Activated CD4-positive, alpha-beta T cell treated with anti-CD3 and anti-CD28 coated beads, Interleukin-2, amount 50 U/mL, for 24 hours (primary cell): ENCODE measurements at places on chromosomes 5 and 9.

GRCh38 chr5:135319928-135320606 is 79.0 kb downstream of the MACROH2A1 start:
- no peak for DNase-seq

GRCh38 chr5:14696057-14696456 is 31.5 kb downstream of the OTULIN start:
- no peak for DNase-seq

DNA sequence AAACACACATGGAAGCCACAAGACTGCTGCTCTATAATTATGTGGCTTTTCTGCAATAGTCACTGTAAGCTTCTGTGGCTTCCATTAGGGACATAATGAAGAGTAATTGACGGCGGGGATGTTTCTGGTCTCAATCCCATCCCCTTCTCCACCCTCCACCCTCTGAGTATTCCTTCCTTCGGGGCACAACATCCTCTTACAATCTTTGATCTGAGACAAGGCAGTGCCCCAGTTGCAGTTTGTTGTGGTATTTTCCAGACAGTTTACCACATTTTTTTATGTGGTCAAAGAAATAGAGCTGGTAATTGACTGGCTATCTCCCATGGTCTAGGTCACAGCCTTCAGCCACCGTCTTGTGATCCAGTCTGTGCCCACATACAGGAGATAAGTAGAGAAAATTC is 277.7 kb downstream of the NR2F1-AS1 start:
- no peak for DNase-seq

DNA sequence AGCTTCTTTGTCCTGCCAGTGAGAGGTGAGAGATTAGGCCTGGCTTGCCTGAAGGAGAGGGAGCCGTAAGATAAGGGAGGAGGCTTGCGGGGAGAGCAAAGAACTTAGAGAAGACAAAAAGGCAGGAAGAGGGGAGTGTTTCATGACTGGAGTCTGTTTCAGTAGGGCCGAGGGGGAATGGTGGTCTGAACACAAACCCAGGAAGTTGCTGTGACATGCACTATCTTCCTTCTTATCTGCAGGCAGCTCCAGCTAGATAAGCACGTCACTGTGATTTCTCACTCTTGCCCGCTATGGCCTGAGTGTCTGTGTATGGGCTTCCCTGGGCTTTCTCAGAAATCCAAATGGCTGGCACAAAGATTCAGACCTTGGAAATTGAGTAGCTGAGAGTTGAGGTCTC is 307.5 kb upstream of the CLINT1 start:
- no peak for DNase-seq

DNA sequence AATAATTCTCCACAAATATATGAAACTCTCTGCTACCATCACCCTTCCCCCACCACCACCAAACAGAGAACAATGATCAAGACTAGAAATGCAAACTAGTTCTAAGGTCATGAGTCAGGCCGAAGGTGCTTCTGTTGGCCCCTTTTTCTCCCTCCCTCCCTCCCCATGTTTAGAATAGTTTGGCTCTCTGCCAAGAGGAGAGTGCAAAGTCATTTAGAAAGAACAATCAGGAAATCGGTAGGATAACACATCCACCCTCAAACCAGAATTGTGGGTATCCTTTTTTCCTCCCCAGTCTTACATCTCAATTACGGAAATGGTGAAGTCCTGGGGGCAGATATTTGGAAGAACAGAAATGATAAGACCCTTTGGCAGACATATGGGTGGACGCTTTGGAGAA is 170.1 kb downstream of the SLF1 start:
- no peak for DNase-seq

DNA sequence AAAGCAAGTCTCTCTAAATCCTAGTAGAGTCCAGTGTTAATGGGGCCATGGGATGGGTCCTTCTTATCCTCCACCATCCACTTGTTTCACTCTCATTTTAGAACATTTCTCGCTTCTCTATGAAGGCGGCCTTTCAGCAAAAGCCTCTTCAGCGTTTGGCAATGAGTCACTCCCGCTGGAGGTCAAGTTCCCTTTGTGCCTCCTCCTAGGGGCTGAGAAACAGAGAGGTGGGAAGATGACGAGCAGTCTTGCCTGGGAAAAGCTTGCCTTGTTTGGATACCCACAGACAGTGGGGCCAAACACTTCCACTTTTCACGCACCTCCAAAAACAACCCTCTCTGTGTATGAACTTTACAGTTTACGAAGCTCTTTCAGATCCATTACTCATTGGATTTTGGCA is 168.8 kb downstream of the GABBR2 start:
- DNase-seq = no peak

DNA sequence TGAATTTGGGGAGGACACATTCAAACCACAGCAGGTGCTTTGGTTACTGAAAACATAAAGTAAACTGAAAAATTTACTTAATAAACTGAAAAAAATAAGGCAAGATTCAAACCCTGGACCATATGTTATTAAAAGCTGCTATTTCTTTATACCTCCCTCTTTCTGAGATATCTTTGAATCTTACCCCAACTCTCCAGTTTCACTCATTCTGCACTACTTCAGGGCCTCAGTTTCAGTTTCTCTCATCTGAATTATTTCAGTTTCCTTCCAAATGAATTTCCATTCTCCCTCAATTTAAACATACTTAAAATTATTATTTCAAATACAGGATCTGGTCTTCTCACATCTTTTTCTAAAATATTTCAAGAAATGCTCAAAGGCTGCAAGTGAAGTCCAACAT is 4.9 kb upstream of the OXCT1 start:
- no peak for DNase-seq

DNA sequence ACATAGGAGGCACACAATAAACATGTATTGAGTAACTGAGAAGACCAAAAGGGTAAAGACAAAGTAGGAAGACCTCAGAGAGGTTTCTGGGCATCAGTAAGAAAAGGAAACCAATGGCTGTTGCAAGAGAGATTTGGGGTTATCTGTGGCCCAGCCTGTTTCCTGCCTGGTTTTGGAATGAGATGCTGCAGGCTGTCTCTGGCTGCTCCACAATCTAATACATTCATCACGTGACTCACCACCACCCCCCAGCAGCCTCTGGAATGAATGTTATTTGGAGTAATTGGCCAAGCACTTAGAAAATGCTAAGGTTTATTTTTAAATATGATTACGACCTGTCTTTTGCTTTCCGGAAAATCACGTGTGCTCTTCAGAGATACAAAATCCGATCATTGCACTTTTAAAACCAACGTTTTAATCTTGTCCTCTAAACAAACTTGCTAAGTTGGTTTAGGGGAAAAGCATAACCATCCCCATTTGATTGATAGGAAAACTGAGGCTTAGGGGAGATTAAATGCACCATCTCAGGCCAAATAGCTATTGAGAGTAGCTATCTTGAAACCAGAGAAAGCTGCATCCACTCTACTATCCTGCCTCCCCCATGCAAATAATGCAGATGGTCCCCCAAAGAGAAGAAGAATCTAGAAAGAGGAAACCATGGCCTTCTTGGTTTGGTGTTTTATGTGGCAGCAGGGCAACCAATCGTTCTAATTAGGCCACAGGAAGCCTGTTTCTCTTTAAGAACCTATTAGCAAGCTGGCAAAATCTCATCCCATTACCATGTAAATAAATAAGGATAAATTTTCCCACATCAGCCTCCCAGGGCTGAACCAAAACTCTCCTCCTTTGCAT is 151.8 kb upstream of the ADRA1B start:
- DNase-seq = no peak

DNA sequence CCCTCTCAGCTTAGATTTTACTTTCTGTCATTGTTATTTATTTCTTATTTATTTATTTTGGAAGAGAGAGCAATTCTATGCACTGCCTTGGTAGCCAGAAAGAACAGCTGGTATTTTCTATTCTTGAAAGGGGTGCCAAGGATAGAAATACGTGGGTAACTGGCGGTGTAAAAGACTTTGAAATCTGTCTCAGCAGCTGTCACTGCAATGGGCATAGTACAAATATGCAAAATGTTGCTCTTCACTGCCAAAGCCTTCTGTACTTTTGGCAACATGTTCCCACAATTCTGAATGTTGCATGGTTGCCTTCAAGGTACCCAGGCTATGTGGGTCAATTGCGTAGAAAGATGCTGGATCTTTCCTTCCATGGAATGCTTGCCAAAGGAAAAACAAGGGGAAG is 230.2 kb upstream of the EDIL3 start:
- no peak for DNase-seq

DNA sequence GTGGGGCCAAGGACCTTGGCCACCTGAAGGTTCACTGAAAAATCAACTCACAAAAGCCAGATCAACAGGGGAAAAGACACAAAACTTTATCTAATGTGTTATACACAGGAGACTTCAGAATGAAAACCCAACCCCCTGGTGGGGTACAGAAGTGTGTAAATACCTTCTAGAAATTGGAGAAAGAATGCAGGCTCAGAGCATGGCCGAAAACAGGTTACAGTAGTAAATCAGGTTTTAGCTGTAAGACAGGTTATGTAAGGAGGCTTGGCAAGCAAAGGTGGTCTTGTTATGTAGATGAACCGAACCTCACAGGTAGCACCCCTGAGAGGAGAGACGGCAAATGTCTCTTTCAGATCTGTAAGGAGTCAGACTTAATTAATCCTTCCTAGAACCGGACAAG is 10.0 kb downstream of the CEMIP2 start:
- no peak for DNase-seq
